ENCODE measurements at places on chromosomes 12 and 14.
A peak's percentile ranks its signal among the peaks of the same experiment; 100 is the strongest.

- DNase-seq = no peak
These were observed 332.1 kb downstream of the NELL2 start for GRCh38 chr12:44544018-44544417.

GRCh38 chr14:77804592-77804991 lies 4.7 kb downstream of the ADCK1 start:
- no peak for DNase-seq

DNA sequence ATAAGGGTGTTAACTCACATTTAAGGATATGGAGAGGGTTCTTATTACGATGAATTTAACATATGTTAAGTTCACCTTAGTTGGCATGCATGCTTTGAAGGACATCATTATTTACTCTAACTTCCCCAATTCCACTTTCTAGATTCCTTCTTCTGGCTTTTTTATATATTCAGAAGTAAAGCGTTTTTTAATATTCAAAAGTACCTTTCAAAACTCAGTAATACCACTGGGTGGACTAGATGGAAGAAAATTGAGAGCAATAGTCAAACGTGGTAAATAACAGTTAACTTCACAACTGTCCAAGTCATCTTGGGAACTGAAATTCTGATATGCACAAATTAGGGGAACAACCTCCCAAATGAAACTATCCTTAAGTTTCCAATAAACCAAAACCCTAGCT lies 9.1 kb downstream of the SINHCAF start:
- DNase-seq = no peak

DNA sequence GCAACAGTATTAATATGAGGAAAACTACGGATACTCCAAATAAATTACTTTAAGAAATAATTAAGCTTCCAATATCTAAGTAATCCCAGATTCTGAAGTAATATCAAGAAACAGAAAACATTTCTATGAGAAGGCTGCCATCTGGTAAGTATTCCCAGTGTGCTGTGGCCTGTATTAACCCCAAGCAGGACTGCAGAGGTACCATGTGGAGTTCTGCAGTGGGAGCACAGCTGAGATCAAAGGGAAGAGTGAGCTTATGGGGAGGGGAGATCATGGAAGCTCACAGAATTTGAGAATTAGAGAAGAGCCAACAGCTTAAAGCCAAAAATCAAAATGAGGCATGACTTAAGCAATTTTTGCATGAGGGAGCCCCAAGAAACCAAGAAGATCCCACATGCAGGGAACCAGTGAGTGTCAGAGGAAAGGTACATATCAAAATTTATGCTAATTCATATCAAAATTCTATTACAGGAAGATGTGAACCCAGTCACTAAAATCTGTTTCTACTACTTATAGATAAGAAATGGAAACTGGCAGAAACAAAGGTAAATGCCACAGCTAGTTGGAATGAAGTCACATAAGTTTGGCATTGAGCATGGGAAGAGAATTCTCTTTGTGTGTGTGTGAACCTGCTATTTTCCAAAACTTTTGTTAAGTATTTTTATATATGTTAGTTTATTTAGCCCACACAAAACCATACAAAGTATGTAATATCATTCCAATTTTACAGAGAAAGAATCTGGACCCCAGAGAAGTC lies 62.6 kb upstream of the KITLG start:
- DNase-seq = no peak

DNA sequence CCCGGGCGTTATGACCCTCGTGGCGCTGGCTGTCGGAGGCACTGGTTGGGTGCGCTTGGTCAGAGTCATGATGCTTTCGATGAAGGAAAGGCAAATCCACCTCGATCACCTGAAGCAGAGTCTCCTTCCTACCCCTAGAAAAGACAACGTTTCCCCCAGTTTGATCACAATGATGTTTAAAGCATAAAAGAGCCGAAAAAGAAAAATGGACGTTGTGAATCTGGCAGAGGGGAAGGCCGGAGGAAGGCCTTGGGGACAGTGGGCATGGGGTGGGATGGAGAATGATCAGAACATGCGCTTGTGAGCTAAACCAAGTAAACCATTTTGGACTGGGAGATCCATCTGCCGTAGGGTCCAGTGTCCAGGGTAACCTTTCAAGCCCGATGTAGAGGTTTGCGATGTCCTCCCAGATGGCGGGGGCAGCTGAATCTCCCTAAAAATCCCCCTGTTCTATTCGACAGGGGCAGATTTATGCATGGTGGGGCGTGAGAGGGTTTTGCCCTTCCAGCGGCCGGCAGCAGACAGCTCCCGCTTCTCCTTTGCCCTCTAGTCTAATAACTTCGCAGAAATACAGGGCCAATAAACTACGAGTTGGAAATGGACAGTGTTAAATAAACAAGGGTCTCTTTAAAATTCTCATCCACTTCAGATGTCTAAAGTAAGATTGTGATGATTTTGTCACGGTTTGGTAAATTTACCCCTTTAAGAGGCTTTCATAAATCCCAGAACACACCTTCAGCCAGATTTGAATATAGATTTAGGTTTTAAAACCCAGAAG lies 2.3 kb upstream of the OTX2 start:
- DNase-seq = no peak

DNA sequence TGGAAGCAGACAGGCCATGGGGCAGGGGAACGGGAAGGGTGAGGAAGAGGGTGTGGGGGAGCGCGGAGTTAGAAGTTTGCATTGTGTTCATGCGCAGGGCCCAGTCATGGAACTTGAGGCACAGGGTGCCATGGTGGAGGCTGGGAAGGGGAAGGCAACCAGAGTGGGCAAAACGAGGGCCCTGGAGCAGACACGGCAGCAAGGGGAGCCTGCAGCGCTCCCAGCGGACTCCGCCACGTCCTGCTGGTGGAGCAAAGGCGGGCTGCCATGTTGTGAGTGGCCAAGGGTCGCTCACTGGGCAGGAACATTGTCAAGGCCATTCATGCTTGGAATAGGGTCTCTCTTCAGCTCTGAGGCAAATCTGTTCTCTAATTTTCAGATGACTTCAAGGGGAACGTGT lies 20.5 kb downstream of the DEGS2 start:
- no peak for DNase-seq

DNA sequence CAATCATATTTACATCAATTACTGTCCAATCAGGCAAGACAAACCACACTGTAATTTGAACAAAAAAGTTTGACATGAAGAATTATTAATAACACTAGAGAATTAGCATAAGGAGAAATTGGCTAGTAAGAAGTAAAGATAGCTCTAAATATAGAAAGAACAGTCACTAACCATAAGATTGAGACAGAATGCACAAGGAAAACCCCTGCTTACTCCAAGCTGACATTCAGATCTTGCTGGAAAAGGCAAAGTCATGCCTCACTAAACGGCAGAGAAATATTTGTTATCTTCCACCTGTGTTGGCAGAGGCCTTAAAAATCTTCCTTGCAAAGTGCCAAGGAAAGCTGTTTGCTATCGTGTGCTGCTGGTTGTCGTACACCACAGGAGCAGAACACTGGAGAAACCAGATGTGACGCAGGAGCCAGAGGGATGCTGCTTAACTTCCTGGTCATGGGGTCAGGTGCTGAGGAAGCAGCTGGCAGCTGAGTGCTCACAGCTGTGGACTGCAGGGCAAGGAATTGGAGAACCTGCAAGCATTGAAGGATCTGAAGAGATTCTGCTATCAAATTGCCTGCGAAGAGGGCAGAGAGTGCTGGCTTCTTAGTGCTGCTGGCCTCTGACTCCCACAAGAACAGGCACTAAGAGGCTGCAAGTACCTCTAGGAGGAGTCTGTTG lies 1323.3 kb downstream of the LRFN5 start:
- DNase-seq = peak; percentile 14

DNA sequence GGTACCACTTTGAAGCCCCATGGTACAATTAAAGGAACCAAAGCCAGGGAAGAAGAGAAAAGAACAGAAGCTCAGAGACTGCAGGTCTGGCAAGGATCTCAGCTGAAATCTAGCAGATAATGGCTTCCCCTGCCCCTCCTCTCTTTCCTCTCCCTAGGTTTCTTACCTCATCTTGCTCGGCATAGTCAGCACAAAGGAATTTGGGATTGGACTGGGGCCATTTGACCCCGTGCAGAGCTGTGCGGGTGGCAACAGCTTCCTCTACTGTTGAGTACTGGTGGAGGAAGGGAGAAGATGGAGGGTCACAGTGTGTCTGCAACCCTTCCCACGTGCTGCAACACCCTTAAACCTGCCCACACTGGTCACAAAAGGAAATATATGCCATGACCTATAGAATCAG lies 4.7 kb upstream of the CDH24 start:
- DNase-seq = no peak

DNA sequence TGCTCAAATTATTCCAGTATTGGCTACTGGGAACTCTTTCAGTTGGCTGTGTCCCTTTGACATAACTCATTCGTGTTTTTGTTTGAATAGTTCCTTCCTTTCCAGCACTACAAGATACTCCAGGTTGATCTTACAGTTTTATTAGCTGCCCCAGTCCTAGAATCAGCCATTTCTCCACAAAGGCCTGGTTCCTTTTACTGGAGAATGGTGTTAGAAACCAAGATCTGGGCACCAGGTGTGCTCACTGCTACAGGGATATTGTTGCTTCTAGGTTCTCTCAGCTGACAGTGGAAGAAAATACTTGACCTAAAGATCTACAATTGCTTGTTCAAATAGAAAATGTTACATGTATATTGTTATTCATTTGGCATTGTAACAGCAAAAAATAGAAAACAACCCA lies 21.9 kb downstream of the CDK17 start:
- no peak for DNase-seq

DNA sequence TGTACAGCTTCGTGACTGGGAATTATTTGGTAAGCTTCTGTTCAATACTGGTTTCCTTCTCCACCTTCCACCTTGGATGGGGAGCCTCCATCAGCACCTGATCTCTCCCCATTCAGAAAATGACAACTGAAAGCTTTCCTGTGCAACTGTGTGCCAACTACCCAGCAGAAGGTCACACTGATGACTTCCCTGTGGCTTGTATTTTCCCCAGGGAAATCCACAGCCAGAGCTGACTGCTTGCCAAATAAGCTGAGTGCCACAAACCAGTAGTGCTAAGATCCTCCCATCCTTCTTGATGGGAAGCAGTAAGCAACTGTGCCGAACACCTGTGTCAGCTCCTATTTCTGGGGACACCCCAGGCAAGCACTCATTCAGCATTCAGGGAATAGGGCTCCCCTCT lies 257.2 kb upstream of the SOX5 start:
- DNase-seq = no peak

DNA sequence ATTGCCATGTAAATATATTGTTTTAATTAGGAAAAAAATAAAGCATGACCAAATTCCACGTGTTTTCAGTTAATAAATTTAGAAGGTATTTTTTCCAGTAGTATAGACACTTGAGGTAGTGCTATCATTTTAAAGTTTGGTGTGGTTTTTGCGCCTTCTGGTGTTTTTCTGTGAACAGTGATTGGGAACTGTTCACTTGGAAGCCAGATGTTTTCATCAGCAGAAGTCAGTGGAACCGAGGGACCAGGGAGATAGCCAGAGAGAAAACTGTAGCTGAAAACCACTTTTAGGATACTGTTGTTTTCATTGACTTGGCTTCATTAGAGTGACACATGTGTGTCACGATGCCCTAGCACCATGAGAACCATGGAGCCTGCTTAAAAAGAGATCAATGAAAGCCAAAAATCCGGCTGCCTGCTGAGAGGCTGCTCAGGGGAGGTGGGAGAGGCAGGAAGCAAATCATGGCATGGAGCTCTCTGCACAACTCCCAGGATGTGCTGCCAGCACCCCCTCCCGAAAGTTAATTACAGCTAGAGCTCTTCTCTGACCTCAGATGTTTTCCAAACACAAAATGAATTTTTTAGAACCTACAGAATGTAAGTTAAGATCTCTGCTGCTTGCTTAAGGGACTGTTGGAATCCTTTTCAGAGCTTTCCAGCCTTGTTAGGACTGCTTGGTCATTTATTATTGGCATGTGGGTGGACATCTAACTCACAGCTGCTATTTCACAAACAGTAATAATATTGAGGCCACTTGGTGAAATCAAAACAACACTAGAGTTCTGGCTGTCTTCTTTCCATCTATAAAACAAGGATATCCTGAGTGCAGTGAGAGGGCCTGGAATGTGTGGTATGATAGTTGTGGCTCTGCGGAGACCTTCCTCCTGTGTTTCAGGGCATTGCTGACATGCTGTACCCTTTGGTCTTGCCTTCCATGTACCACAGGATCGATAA lies 192.3 kb downstream of the ANO4 start:
- no peak for DNase-seq

GRCh38 chr12:45670346-45671065 lies 59.0 kb upstream of the ARID2 start:
- no peak for DNase-seq

GRCh38 chr14:51401756-51402155 lies 161.7 kb downstream of the TMX1 start:
- DNase-seq = no peak

DNA sequence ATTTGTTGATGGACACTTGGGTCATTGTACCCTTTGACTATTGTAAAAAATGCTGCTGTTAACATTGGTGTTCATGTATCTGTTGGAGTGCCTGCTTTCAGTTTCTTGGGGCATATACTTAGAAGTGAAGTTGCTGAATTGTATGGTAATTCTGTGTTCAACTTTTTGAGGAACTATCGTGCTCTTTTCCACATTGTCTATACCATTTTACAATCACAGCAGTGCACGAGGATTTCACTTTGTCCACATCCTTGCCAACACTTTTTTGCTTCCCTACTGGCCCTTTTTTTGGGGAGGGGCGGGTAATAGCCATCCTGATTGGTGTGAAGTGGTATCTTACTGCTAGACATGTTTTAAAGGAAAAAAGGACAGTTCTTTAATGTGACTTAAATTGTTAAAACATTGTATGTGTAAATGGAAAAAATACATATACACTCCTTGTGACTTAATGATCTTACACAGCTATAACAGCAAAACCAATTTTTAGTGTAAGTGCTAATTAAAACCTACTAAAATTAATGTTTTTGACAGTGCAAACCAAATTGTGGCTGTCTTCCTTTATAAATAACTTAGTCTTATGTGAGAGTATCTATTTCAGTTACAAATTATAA lies 52.7 kb downstream of the WNK1 start:
- no peak for DNase-seq

DNA sequence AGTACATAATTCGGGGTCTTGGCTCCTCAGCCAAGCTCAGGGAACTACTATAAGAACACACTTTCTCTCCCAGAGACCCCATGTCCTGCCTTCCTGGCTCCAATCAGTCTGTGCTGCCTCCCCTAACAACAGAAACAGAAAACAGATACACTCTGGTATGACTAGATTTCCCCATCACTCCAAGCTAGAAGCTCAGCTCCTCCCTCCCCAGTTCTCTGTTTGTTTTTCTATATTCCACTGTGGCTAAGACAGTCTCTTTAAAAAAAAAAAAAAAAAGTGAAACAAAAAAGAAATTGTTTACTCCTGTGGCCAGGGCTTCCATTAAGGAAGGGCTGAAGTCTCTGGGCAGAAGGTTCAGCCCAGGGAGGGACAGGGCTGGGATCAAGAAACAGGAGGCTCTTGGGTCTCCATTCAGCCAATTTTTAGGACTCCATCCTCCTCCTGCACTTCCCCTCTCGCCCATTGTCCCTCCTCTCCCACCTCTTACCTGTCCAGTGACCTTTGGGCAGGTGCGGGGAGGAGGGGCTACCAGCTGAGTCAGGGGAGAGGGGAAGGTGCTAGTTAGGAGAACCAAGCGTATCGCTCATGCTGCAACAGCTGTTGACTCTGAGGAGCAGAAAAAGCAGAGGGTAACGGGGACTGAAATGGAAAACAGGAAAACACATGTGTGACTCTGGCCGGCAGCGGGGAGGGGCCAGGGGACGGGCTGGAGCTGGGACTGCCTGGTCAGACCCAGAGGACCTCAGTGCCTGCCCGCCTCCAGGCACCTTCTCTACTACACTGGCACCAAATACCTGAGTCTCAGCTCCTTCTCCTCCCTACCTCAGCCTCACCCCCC lies 4.1 kb upstream of the SLC7A7 start:
- no peak for DNase-seq

GRCh38 chr12:66320996-66321395 lies 18.7 kb downstream of the HELB start:
- no peak for DNase-seq

- DNase-seq = no peak
These were observed 80.4 kb upstream of the SINHCAF start for GRCh38 chr12:31406345-31406744.
